ENCODE measurements at places on chromosomes 7 and 10.

DNA sequence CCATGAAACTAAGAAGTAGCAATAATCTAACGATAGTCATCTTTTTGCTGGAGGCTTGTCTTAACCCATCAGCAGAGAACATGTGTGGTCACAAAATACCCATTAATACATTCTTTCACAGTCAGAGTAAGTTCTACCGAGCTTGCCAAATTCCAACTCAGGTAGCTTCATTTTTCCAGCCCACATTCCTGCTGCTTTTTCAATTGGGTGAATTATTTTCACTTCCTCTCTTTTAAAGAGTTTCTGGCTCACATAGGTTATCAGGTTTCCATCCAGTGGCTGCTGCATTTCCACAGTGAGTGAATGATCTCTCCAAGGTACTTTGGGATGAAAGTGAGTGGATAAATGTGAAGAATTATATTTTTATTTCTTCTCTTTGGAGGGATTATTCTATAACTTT, 233.1 kb downstream of the SEMA3E start:
- DNase-seq: no peak

DNA sequence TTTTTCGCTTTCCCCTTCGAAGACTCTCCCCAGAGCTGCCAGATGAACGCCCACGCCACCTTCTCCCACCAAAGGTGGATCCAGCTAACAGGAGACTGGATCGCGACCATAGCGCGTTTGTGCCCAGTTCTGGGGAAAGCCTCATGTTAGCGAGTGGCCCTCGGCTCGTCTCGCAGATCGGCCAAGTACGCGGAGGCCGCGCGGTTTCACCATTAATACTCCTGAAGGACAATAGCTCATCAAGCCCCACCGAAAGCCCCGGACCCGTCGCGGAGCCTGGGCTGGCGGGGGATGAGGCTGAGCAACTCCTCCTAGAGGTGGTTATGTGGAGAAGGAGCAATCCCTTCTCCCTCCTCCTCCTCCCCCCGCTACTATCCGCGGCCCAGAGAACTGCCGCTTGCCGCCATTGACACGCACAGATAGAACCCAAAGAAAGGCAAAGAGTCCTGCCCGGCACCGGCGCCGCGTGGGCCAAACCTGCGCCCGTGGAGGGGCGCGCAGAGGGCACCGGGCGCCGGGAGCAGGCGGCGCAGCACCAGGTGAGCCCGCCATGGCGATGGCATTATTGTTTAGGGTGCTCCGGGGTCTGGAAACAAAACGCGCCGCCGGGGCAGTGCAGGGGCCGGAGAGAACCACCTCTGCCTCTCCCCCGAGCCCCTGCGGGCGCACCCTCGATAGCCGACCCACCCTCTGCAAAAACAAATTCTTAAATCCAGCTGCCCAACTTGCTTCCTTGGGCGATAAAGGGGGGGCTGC, at the start of gene MACROH2A2:
Gene MACROH2A2, plus strand, starts transcription at position 385 of the 756 bp plus-strand sequence. CDS start 22,813 bp downstream, outside the sequence.
- no peak for DNase-seq

DNA sequence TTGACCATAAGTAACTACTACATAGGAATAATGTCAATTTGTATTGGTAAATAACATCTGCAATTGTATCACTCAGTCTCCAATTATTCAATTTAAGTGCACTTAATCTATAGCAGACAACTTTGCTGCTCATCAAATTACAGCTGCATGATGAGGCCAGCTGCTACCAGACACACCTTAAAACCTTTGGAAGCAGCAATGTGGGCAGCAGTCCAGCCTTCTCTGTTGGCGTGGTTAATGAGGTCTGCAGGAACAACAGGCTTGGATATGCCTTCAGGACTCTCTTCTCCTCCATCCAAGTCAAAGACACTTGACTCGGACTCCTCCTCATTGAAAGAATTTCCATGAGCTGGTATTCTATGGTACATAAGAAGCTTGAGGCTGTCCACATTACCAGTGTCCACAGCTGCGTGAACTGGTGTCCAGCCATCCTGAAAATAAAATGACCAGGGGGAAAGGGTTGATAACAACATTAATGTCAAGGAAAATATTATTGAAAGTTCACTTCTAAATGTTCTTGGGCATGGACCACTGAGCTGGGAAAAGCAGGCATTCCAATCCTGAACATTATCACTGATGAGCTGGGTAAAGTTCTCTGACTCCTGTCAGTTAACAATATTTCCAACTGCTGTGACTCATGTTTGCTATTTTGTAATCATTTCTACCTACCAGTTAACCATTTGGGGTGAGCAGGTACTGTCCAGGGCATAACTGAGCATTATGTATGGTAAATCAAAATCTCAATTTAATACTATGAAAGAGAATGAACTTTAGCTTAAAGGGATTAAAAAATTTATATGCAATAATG, 95.7 kb downstream of the CTTNBP2 start:
- no peak for DNase-seq

- DNase-seq: no peak
These were observed 169.6 kb downstream of the ELFN1 start for GRCh38 chr7:1839701-1840100.

GRCh38 chr10:48613016-48613415, 8.1 kb upstream of the ARHGAP22 start:
- no peak for DNase-seq

- DNase-seq: no peak
These were observed 6.2 kb upstream of the TSPAN15 start for GRCh38 chr10:69445041-69445440.

- no peak for DNase-seq
These were observed 53.1 kb upstream of the PCGF5 start for GRCh38 chr10:91167406-91167805.

DNA sequence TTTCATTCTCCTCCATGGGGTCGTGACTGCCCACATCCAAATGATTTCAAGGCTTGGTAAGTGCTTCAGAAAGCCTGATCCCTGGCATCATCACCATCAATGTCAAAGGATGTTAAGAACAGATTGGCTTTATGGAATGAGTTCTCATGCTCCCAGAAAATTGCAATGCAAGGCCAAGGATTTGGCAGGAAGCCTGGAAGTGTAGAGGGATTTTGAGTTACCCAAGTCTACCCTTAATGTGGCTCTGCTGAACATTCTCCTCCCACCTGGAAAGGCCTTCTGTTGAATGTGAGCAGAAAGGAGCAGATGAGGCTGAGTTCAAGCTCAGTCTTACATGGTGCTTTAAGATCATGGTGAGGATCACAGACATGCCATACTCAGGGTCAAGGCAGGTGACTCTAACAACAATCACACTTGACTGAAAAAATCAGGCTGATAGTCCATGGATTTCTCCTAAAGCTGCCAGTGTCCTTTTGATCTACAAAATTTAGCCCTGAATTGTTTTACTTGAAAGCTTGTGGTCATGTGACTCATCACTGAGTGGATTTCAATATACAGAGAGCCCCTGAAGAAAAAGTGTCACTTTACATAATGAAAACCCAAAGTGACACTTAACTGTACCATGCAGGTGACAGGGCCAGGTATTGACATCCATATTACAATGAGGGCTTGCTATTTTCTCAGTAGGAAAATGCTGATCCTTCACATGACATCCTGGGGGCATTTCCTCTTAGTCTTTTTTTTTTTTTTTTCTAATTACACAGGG, 111.1 kb upstream of the PDLIM1 start:
- no peak for DNase-seq

DNA sequence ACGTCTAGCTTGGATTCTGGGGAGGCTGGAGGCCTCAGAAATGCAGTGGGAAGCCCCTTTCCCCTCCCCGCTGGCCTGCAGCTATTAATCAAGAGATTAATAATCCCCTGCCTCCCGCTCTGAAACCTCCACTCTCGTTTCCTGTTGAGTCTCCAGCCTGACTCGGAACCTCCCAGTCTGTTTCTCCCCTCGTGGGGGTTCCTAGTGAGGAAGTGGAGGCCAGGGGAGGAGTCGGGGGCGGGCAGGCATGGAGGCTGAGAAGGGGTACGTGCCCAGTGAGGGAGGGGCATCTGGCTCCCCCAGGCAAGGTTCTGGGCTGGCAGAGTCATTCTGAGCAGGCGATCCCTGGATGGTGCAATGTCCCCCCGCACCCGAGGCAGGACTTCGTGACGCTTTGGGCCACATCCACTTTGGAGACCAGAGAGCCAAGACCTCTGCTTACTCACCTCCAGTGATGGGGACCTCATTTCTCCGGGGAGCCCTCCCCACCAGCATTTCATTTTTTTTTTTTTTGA, 73.6 kb downstream of the COL26A1 start:
- no peak for DNase-seq

- no peak for DNase-seq
These were observed 122.3 kb downstream of the TRIL start for GRCh38 chr7:28835800-28836199.

DNA sequence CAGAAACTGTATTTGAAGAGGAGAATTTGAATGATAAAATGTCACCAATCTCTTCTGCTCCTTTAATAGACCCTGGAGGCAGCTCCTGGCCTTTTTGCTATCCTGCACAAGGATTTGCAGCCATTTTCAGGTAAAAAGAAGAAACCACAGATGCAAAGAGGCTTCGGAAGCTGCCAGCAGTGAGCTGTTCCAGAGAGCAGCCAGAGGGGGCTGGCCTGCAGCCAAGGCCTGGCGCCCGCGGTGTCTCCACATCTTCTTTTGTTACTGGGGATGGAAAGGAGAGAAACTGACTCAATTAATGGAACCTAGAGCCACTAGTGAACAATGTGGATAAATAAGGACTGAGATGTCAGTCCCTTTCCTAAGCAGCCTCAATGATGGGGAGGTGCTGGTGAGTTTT, 23.9 kb upstream of the GPR26 start:
- no peak for DNase-seq

DNA sequence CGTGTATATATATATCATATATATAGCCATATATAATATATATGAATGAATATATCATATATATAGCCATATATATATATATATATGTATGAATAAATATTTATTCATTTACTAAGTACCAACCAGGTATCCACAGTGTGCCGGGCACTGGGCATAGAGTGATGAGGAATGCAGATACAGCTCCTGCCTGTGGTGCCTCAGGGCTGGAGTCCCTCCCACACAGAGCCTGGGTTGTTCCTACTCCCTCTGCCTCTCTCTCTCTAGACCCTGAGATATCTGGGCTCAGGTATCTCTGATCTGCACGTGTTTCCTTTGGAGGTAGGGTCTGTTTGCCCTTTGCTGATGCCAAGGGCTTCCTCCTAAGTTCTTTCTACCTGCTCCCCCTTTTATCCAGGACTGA, 1.4 kb upstream of the PLPP4 start:
- DNase-seq: no peak

DNA sequence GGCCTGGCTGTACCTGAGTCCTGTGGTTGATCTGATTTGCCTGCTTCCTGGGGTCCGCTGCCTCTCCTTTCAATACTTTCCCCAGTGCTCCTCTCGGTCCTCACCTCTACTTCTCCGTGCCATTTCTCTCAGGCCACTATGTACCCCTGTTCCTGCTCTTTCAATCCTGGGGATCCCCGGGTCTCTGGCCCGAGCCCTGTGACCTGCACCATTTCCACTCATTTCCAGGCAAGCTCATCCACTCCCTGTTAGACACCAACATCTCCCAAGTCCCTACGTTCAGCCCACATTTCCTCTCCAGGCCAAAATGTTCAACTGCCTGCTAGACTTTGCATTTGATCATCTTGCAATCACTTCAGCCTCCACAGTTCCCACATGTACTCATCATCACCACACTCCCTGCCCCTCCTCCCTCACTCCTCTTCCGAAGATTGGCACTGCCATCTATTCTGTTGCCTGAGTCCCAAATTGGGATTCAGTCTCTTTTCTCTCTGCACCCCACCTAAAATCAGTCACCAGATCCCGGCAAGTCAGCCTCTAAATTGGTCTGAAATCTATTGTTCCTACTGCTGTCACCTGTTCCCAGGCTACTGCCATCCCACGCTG, 34.4 kb upstream of the ZMIZ1 start:
- no peak for DNase-seq

DNA sequence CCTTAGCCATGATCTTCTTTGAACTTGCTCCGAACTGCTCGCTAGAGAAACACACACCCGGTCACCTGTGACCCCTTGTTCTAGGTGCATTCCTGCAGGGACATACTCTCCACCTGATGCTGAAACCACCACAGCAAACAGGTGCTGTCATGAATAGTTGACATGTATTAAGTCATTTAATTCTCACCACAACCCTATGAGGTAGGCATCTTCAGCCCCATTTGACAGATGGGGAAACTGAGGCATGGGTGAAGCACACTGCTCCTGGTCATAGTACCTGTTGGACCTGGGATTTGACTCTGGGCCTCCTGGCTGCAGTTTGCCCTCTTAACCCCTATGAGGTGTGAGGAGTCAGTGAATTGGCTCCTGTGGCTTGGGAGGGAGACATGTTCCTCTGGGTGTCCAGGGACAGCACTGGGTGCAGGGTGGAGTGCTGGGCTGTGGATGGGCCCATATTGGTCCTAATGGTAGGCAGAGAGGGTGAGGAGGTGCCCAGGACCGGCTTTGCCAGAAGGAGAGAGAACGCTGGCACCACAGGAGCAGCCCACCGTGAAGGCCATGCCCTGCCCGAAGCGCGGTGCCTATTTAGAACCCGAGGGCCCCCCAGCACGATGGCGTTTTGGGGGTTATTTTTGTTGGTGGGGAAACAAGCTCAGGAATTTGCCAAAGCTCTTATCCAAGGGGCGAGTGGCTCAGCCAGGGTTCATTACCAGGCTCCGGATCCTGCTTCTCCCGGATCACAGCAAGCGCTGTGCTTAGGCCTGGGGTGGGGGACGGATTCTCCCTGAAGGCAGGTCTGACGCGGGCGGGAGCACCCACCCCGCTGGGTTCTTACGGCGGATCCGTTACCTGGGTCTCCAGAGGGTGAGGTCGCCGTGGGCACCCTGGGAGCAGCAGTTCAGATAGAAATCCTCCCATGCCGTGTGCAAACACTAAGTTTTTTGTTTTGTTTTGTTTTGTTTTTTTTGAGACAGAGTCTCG, 52.3 kb downstream of the GLRX3 start:
- no peak for DNase-seq

- DNase-seq: no peak
These were observed 110.2 kb downstream of the ST8SIA6 start for GRCh38 chr10:17344206-17344605.

GRCh38 chr7:27640884-27641574, 21.7 kb downstream of the HIBADH start:
- DNase-seq: no peak

DNA sequence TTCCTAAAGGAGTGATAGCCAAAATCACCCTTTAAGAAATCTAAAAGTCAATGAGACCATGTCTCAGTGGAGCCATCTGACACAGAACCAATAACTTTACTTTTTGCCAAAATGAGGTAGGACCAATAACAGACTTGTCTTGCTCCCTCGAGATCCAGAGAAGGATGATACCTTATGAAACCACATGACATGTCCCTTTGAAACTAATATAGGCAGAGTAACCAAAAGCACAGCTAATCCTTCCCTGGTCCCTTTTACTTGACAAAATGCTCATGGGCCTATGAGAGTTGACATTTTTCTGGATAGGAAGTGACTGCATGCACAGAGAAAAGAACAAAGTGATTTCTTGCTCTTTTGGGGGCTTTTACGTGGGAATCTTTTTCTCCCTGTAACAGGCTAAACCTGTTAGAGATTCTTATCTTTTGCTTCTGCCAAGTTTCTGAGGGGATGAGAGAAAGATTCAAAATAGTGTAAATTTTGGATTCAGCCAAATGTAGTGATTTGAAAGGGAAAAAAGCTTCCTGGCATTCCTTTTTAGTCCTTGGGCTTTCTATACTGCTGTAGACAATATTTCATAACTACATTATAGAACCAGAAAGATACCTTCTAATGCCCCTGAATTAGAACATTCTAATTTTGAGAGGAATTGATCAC, 87.6 kb downstream of the ARMH3 start:
- no peak for DNase-seq

All from AML-193 (cell line).